Stimulated activated CD8-positive, alpha-beta memory T cell treated with anti-CD3 and anti-CD28 coated beads, Interleukin-4, amount 100 ng/mL, for 1 hour (primary cell): ENCODE measurements at places on chromosomes 16 and 17.

GRCh38 chr16:84959045-84959576 is 52.2 kb downstream of the ZDHHC7 start:
- no peak for DNase-seq

DNA sequence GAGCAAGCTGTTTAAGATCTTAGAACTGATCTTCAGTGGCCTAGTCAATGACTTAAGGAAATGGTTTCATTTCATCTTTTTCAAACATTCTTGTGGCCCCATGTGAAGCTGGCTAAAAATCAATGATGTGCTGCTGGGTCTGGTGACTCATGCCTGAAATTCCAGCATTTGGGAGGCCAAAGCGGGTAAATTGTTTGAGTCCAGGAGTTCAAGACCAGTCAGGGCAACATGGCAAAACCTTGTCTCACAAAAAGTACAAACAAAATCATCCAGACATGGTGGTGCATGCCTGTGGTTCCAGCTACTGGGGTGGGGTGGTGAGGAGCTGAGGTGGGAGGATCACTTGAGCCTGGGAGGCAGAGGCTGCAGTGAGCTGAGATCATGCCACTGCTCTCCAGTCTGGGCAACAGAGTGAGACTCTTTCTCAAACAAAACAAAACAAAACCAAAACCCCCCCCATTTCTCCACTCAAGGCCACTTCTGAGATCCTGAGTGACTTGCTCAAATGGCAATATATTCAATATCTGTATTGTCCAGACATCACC is 17.4 kb upstream of the COL1A1 start:
- DNase-seq = no peak

GRCh38 chr16:50476486-50477255 is 71.5 kb upstream of the NKD1 start:
- no peak for DNase-seq

GRCh38 chr17:59221159-59221847 is 992 bp downstream of the GDPD1 start:
- no peak for DNase-seq

DNA sequence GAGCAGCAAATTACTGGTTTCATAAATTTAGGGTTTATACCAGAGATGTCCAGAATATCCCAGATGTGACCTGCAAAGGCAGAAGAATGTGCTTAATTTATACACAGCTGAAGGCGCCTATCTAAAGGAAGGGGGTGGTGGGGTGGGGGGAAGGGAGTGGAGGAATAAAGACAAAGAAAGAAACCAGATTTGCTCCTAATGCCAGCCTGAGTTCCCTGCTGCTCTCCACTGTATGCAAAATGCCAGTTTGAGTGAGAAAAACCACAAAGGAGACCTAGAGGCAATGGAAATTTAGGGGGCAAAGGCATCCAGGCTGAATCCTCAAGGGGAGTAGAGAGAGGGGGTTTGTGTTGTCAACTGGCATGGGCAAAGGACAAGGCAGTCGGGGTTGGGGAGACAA is 161.5 kb upstream of the TOX3 start:
- no peak for DNase-seq

GRCh38 chr17:4858068-4858881 is 25.1 kb downstream of the MINK1 start:
- DNase-seq = no peak

- no peak for DNase-seq
Observed at GRCh38 chr17:29905086-29905878, 24.7 kb downstream of the SSH2 start.

DNA sequence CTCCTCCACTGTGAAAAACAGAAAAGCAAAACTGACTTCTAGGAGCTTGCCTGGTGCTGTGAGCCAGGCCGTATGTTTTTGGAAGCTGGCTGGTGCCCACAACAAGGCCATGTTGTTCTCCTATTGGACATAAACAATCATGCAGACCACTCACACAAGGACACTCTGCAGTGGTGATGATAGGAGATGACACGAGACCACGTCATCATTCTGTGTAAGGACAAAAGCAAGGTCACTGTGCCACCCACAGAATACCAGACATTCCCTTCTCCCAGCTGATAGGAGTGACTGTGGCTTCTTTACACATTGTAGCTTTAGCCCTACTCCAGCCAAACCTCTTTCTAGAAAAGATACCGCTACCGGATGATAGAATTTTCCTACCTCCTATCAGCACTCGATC is 47.7 kb upstream of the LCMT1 start:
- no peak for DNase-seq

DNA sequence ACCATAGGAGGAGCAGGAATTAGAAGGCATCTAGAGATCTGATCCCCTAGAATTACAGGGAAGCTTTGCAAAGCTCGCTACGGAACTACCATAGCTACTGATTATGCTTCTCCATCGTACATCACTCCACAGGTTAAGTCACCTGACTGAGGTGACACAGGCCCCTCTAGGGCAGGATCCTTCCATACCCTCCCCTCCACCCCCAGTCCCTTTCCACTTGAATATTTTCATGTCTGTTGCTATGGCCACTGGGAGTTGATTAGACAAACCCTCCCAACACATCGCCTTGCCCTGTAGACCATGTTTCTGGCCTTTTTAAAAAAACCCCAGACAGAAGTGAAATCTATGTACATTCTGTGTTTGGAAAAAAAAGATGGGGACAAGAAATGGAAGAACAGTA is 287.1 kb downstream of the SOX9 start:
- DNase-seq = no peak

DNA sequence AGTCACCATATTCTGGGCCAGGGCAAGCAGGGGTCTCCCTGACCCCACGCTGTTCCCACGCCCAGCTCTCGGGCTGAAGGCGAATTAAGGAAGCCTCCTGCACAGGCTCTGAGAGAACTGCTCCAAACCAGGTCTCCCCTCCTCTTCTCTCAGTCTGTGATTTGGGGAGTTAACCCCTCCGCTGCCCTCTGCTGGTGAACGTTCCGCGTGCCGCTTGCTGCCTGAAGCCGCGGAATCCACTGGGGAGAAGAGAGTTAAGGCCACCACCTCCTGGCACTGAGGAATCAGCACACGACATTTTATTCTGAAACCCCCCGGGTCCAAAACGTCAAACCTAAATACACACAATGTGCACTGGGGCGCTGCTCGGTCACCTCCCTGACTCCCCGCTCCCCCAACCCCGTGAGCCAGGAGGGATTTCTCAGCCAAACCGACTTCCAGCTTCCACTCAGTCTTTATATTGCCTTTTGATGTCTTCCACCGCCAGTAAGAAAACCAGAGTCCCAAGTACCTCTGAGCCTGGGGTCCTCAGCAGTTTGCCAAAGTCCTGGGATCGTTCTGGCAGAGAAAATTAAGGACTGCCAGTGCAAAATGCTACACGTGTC is 54.4 kb upstream of the RCVRN start:
- no peak for DNase-seq

GRCh38 chr17:41580687-41581365 is 5.9 kb downstream of the KRT14 start:
- no peak for DNase-seq

DNA sequence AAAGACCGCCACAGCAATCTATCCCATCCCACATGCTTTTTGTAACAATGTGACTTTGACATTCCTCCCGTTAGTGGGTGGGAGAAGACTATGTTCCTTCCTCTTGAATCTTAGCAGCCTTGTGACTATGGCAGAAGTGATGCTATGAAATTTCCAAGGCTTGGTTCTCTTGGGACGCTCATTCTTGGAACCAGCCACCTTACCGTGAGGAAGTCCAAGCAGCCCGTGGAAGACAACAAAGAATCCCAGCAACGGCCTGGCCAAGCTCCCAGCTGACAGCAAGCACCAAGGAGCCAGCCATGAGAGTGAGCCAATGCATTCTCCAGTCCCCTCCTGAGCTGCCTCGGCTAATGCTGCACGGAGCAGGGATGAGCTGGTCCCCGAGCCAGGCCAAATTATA is 62.3 kb downstream of the VPS53 start:
- no peak for DNase-seq

- no peak for DNase-seq
Observed at GRCh38 chr17:19319771-19320505, 42.6 kb downstream of the B9D1 start.

DNA sequence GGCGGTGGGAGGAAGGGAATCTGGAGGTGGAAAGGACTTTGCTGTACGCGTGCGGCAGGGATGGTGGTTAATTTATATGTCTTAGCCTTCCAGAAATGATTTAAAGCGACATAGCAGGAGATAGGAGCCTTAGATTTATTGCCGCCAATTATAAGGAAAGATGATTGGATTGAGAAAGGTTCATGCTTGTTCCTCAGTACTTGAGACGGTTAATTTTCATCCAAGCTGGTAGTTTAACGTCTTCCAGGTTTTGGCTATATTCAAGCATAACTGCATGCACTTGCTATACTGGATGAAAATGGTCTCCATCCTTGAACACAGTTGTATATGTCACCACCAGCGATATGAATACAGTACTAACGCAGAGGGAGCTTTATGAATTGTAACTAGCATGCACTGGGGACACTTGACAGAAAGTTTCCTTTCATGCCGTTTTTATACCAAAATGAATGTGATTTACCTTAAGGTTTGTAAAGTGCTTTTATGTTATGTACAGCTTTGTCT is 610 bp upstream of the PEX12 start:
- no peak for DNase-seq

DNA sequence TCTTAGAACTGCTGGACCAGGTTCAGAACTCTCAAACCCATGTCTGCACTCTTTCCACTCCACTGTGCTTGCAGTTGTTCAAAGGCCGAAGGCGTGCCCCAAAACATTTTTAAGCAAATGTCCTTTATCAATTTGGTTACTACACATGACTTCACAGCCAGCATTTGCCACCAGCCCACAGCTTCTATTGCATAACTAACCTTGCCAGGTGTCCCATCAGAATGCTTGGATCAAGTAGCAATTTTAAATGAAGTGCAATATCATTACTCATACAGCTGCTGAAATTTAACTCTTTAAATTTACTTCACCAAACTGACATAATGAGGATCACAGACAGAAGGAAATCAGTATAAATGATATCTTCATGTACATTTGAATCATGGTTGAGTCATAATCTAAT is 29.8 kb upstream of the HS3ST3A1 start:
- DNase-seq = no peak

GRCh38 chr17:78716814-78717393 is 65.2 kb downstream of the CYTH1 start:
- no peak for DNase-seq

GRCh38 chr16:29806099-29806579 is at the start of gene MAZ:
Gene MAZ, plus strand, starts transcription at chr16:29806529. Its CDS starts 173 bp downstream, at chr16:29806702.
- peak; percentile 56 for DNase-seq

DNA sequence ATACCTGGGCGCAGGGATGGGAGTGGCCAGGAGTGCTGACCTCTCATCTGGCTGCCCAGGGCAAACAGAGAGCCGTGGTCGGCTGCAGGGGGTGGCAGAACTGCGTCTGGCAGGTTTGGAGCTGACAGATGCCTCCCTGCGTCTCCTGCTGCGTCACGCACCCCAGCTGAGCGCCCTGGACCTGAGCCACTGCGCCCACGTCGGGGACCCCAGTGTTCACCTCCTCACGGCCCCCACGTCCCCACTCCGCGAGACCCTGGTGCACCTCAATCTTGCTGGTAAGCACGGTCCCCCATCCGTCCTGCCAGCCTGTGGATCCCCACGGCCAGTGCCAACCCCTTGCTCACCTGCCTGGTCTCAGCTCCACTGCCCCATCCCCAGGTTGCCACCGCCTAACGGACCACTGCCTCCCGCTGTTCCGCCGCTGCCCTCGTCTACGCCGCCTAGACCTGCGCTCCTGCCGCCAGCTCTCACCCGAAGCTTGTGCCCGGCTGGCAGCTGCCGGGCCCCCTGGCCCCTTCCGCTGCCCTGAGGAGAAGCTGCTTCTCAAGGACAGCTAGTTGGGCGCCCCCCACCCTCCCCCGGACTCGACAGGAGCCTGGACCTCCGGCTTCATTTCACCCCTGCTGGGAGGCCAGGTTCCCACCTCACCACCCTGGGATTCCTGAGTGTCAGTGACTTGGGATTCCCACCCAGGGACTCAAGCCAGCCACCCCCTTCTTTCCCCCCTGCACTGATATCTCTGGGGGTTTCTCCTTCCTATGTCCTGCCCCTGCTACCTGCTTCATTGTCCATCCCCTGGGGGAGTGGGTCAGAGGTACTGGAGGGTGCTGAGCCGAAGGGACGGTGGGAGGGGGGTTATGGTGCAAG is 2.0 kb upstream of the ORAI3 start:
- no peak for DNase-seq

- DNase-seq = no peak
Observed at GRCh38 chr16:11593581-11593980, 6.9 kb upstream of the LITAF start.

GRCh38 chr16:25143928-25144327 is 32.4 kb downstream of the LCMT1 start:
- no peak for DNase-seq

DNA sequence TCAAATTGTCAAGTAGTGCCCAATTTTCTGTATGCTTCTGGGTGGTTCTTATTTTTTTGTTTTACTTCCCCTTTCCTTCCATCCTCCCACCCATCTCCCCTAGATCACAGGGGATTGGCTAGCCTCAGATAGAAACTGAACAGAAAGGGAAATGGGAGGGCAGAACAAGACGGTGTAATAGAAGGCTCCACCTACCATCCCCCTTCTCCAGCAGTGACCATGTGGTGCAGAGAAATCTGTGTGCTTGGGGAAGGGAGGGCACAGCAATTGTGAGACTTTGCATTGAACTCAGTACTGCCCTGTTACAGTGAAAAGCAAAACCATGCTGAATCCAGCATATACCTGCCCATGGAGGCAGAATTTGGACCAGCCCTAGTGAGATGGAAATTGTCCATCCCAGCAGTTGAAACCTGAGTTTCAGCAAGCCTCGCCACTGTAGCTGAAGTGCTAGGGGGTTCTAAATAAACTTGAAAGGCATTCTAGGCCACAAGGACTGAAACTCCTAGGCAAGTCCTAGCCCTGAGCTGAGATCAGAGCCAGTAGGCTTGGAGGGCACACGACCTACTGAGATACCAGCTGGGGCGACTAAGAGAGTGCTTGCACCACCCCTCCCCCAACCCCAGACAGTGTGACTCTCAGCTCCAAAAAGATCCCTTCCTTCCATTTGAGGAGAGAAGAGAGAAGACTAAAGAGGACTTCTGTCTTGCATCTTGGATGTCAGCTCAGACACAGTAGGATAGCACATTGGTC is 5.2 kb downstream of the SLFN11 start:
- no peak for DNase-seq

GRCh38 chr17:29734640-29735039 is 111.9 kb upstream of the CORO6 start:
- DNase-seq = no peak

GRCh38 chr16:80997139-80997798 is 9.4 kb downstream of the CMC2 start:
- no peak for DNase-seq

DNA sequence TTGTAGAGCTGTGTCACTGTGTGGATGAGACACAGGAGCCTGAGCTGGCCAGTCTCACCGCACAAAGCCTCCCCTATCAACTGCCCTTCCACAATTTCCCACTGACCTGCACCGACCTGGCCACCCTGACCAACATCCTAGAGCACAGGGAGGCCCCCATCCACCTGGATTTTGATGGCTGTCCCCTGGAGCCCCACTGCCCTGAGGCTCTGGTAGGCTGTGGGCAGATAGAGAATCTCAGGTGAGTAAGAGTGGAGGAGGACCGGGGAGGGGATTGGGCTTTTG is 37.4 kb downstream of the NLRC5 start:
- no peak for DNase-seq
